Stimulated activated CD8-positive, alpha-beta memory T cell treated with anti-CD3 and anti-CD28 coated beads, Interleukin-7, amount 100 ng/mL, for 1 hour (primary cell): ENCODE measurements at places on chromosomes 13 and 19.

DNA sequence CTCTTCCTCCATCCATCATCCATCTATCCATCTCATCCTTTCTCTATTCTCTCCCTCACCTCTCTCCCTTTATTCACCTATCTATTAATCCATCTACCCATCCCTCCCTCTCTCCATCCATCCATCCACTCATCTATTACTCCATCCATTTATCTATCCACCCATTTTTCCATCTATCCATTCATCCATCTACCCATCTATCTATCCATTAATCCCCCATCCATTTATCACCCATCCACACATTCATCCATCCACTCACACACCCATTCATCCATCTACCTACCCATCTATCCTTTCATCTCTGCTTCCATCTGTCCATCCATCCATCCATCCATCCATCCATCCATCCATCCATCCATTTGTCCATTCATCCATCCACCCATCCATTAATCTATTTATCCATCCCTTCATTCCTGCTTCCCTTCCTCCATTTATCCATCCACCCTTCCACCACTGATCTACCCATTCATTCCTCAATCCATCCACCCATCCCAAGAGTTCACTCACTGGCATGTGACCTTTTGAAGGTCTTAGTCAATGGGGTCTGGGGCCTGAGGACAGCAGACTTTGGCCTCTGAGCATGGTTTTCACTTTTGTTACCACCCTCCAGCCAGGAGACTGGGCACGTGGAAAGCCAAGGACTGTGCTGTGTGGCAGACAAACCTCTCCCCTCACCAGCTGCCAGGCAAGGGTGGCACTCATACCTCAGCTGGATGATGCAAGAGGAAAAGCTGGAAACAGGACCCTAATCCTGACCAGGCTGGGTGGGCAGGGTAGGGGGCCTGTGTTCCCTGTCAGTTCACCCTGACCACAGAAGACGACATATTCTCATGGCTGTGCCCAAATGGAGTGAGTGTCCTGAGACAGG lies 126.7 kb downstream of the URI1 start:
- no peak for DNase-seq

DNA sequence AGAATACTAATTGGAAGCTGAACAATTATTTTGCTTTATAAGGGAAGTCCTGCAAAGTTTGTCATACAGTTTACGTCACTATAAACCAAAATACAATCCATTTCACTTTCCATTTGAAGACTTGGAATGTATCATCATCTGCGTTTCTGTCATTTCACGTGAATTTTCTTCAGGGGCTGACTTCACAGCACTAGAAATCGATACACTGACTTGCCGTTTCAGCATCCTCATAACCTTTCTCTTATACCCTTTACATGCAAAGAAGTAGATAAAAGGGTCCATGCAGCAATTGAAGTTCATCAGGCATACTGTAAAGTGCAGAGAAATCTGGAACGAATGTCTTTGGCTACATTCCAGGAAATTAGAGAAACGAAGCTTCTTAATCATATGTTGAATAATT lies 12.2 kb downstream of the GPR183 start:
- DNase-seq: no peak

DNA sequence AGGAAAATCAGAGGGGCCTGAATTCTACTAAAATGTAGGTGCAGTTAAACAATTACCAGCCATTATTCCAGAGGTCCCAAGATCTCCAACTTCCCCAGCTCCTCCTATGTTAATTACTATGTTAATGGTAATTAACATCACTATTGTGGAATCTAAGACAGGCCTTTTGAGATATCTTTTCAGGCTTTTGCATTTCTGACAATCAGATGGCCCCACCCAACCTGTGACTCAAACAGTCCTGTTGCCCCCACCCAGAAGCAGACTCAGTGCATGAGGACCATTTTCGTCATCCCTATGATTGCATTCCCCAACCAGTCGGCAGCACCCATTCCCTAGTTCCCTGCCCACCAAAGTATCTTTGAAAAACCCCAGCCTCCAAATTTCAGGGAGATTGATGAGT lies 8.5 kb upstream of the ZNF30 start:
- DNase-seq: no peak

GRCh38 chr19:40090241-40091204 lies at the start of gene ZNF780A:
ZNF780A (minus strand) TSS chr19:40090943; CDS start chr19:40084753, 6,190 bp downstream.
- peak; percentile 60 for DNase-seq

DNA sequence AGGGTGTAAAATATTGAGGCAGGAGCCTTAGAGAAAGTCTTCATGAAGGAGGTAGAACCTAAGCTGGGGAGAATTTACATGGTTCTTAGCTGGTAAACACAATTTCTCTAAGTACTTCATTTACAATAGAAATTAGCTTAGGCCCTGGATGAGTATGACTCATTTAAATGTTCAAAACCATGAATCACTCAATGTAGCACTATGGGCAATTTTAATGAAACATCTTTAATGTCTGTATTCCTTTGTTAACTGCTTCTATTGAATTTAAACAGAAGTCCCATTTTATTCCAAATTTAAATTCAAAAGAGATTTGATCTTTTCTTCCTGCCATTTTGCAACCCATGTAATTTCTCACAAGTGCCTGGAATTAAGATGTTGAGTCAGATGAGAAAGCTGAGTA lies 252.1 kb downstream of the RFC3 start:
- no peak for DNase-seq

- no peak for DNase-seq
Observed at GRCh38 chr19:31513841-31514240, 164.6 kb upstream of the TSHZ3 start.

GRCh38 chr19:6478815-6479214 lies 2.8 kb downstream of the DENND1C start:
- no peak for DNase-seq

DNA sequence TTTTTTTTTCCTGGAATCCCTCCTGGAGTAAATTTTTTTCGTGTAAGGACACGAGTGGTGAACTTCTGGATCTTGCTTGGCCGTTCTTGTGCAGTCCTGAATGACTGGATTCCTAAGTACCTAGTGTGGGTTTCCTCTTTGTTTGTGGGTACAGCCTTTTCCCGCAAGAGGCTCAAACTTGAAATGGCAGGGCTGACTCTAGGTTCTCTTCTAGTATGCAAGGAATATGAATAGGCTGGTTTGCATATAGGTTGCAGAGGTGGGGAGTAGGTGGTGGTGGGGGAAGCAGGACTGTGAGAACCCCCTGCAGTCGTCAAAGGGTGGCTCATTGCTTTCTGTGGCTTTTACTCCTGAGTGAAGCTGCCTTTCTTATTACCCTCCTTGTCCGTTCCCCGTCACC lies 13.6 kb downstream of the UBAC2 start:
- DNase-seq: no peak
